Stimulated activated CD8-positive, alpha-beta memory T cell treated with anti-CD3 and anti-CD28 coated beads, Interleukin-7, amount 100 ng/mL, for 1 hour (primary cell): ENCODE measurements at places on chromosomes 4 and X.

- DNase-seq: no peak
These were observed 52.2 kb downstream of the ABCG2 start for GRCh38 chr4:88106205-88106604.

- no peak for DNase-seq
These were observed 407.9 kb upstream of the AADAT start for GRCh38 chr4:170497689-170498088.

DNA sequence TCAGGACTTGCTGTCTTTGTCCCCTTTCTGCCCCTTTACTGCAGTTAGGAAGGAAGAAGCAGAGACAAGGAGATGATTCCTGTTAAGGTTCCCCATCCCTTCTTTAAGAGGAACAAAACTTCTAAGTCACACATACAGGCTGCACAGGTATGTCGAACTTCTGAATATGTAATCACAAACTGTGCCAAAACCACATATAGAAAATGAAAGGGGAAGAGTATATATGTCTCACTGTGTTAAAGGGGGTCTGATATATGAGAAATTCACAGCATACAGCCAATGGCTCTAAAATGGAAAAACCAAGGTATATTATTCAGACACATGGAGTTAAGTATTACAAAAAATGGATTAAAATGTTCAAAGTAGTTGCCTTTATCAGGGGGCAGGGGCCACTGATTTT lies 11.7 kb downstream of the CFAP97 start:
- DNase-seq: no peak

DNA sequence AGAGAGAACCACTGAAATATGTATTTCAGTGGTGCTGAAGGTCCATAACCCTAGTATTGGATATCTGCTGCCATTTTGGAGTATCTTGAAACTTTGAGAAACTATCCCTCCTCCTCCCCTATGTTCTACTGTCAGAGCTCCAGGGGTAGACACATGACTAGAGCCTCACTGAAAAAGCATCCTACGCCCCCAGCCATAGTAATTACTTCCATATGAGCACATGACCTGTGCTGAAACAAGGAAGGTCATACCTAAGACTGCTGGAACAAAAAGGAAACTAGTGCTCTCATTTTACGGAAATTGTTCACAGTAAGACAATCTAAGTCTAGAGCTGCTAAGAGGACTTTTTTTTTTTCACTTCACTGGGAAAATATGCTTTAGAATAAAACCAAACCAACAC lies 42.0 kb upstream of the MAPK10 start:
- no peak for DNase-seq

- no peak for DNase-seq
These were observed 1.8 kb downstream of the ARHGAP4 start for GRCh38 chrX:153924149-153924861.

- no peak for DNase-seq
These were observed 92.4 kb downstream of the FHDC1 start for GRCh38 chr4:153028535-153028934.

DNA sequence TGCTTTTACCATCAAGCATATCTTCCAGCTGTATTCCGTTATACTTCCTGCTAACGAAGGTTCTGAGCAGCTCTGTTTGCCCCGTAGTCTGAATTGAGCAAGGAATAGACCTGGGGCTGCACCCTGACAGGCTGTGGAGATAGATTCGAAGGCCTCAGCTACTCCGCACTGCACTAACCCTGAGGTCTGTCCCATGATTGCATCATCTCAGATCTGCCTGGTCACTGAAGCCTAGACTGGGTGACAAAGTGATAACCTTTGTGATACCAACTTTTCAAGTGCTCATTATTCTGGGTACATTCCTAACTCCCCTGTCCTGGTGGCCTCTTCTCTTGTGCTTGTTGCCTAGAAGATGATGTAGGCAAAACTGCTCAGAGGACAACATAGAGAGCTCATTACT lies 29.9 kb upstream of the PGRMC1 start:
- DNase-seq: no peak

DNA sequence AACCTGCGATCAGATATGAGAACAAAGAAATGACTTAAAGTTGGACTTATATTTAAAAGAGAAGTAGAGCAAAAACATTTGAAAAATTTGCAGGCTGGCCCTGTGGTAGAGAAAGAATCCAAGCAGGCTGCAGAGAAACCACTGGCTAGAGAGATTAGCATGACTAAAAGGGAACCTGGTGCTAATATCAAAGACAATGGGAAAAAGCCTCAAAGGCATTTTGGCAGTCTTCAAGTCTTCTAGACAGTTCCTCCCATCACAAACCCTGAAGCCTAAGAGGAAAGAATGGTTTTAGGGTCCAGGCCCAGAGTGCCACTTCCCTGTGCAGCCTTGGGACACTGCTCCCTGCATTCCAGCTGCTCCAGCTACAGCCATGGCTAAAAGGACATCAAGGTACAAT lies 33.4 kb downstream of the KCTD8 start:
- DNase-seq: no peak

- DNase-seq: no peak
These were observed 13.7 kb upstream of the DHX15 start for GRCh38 chr4:24598025-24598424.

DNA sequence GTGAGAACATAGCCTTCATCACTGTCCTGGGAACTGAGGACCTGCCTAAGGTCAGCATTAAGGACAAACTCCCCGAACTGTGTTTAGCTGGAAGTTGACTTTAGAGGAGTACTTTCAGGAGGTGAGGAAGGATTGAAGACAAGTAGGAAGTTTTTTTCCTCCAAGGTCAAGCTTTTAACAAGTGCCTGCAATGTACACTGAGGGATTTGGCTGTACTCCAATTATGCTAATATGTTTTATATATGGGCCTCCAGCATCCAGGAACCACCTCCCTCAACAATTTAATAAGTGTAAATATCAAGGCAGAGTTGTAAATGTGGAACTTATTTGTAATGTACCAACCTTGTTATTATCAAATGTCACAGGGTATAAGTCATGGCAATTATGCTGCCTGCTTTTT lies 726.2 kb downstream of the RPA4 start:
- no peak for DNase-seq
